CD4-positive, alpha-beta T cell treated with Interferon gamma for 1 hour (primary cell): ENCODE measurements at places on chromosomes 12 and 14.

DNA sequence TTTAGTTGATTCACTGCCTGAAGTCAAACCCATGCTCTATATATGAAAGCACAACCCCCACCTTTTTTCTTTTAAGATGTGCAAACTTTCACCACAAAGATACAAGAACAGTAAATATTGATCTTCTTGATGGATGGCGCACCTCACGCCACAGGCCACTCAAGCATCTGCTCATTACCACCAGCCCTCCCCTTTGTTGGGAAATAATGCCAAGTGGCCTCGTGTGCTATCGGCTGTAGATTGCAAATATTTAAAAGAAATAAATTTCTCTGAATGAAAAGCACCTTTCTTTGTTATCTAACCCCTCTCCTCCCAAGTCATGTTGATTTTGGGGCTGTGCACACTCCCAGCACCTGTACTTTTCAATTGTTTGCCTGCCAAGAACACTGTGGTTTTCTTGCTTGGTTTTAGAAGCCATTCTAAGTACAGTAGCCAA is 122.7 kb downstream of the C12orf42 start:
- no peak for DNase-seq

GRCh38 chr14:69671365-69672030 is 60.1 kb downstream of the SUSD6 start:
- no peak for DNase-seq

DNA sequence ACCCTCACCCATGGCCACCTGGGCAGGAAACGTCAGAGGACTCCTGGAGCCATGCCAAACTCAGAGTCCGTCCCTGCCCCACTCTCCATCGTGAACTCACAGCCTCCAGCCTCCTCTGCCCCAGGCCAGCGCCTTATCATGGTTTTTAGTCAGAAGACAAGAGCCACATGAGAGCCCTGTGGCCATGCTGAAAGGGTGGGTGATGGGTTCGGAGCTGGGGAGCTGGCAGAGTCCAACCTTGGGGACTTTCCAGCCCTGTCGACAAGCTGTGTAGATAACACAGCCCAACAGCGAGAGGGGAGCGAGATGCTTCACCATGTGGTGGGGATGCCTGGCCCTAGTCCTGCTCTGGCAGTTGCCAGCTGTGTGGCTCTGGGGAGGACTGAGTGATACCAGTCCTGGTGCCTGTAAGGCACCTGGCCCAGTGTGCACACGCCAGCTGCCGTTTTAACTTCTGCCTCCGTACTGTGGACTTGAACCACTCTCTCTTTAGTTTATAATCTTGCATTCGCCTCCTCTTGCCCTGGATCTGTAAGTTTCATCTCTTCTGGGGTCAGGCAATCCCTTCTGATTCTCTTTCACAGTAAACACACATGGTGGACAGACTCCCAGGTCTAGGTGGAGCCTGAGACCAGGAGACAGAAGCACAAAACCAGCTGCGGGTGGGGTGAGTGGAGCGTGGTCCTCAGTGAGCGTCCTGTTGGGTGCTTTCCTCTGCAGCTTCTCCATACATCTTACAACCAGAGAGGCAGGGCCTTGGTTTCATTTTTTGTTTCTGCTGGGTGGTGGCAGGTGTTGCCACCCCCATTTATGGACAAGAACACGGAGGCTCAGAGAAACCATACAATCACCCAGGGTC is 55.3 kb downstream of the RIN3 start:
- DNase-seq = peak; percentile 61

- DNase-seq = no peak
These were observed 62.4 kb downstream of the NTF3 start for GRCh38 chr12:5494343-5494742.

- no peak for DNase-seq
These were observed 3.4 kb upstream of the LRP6 start for GRCh38 chr12:12270226-12270625.

- DNase-seq = no peak
These were observed 32.1 kb downstream of the DMAC2L start for GRCh38 chr14:50344116-50344775.

- DNase-seq = no peak
These were observed 41.2 kb upstream of the LRRC10 start for GRCh38 chr12:69651922-69652321.
